Activated naive CD4-positive, alpha-beta T cell treated with Interleukin-2 at 50 U/mL for 16 hours (primary cell): ENCODE measurements at places on chromosomes 5 and 9.

GRCh38 chr5:143824851-143825720 lies 13.1 kb downstream of the HMHB1 start:
- DNase-seq = peak; percentile 86

DNA sequence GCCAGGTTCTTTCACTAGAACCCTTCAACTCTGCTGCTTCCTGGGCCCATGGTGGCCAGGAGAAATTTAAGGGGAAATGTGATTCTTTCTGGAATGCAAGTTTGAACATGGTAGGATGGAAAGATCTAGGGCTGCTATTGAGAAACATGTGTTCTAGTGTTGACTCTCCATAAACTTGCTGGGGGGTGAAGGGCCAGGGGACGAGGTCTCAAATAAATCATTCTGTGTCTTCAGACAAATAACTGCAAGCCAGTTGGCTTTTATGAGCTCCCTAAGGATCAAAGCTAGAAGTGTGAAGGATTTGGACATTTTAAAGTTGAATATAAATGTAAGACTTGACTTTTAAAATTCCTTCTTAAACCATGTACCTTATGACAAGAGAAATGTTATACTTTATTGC lies 78.5 kb downstream of the ZNF366 start:
- no peak for DNase-seq

GRCh38 chr9:136678624-136679023 lies 8.6 kb downstream of the AGPAT2 start:
- DNase-seq = no peak

GRCh38 chr9:135018306-135018915 lies 69.1 kb upstream of the OLFM1 start:
- no peak for DNase-seq

GRCh38 chr9:93268551-93269314 lies 84.8 kb downstream of the WNK2 start:
- DNase-seq = peak; percentile 14

DNA sequence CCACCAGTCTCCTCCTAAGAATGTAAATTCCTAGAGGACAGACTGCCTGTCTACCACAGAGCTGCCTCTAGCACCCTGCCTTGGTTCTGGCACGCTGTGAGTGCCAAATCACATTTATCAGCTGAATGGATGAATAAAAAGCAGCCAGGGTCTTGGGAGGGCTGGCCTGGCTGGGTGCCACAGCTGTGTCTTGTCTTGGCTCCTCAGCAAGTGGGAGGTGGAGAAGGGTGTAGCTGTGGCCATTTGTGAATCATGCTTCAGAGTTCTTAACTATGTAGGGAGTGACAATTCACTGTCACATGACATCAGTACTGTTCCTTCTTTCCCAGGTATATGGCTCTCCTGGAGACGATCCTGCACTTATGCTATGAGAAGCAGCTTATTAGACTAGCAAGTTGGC lies 70.6 kb downstream of the DCP2 start:
- DNase-seq = no peak

- no peak for DNase-seq
Observed at GRCh38 chr5:135030123-135030955, 3.7 kb downstream of the PITX1 start.

- DNase-seq = no peak
Observed at GRCh38 chr5:173334808-173335207, 6.6 kb upstream of the STC2 start.

DNA sequence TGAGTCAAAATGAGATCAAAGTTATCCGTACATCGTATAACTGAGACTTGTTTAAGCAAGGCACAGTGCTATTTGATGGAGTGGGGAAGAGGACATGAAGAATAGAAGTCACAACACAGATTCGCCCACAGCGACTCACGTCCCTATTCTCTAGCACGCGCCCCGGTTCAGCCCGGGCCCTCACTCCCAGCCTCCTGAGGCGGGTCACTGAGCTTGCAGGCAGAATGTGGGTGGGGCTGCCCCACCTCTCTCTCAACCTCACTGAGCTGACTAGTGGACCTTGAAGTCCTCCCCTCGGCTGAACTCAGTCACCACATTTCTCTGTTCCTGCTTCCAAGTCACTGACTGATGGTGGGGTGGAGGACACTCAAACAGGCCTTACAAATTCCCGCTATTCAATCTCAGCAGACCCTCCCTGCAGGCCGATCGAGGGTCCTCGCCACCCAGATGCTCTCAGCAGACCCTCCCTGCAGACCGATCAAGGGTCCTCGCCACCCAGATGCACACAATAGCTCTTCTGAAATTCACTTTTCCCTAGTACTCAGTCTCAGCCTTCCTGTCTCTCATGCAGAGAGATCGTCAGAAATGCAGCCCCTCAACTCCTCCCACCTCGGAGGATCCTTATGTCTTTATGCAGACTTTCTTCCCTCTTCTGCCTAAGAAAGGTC lies 12.9 kb downstream of the GLDC start:
- DNase-seq = no peak

GRCh38 chr9:73215249-73215648 lies 63.6 kb downstream of the ANXA1 start:
- no peak for DNase-seq

GRCh38 chr5:84378420-84378819 lies 6.3 kb downstream of the EDIL3 start:
- DNase-seq = no peak

GRCh38 chr5:79850316-79850822 lies 140.7 kb downstream of the MTX3 start:
- DNase-seq = no peak

GRCh38 chr5:79694652-79695051 lies 5.0 kb downstream of the CMYA5 start:
- DNase-seq = no peak

GRCh38 chr5:109029847-109030246 lies 282.1 kb downstream of the FER start:
- DNase-seq = no peak

DNA sequence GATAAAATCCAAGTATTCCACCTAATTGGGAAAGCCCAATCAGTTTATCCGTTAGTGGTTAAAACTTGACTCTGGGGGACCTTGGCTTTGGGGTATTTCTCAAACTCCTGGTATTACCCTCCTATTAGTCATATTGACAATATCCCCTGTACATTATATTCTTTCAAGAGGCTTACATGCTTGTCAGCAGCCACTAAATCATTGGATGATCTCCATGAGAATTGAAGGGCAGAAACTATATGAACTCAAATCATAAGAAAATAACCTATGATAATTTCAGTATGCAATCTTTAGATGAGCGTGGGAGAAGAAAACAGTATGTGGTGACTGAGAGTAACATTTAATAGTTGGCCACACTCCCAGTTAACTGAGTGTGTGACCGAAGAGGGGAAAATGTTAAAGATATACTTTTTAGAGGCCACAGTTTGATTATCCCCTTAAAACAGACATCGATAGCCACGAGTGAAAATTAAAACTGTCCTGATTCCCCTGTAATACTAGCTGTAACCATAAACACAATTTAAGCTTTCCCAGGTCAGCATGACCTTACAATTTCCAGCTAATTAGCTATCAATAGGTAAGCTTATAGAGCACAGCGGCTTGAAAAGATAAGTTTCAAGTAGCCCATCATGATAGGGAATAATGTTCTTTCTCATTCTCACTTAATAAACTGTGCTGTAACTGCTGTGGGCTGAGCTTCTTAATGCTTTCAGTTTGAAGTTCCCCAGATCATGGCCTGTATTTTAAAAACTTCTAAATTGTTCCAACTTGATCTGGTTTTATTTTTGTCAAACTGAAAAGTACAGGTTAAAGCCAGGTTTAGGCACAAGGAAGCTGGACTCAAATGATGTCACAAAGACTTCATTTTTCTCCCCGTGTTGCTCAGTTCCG lies 58.6 kb downstream of the PUM3 start:
- DNase-seq = no peak

- no peak for DNase-seq
Observed at GRCh38 chr9:107504585-107505455, 15.3 kb upstream of the KLF4 start.

GRCh38 chr5:134945041-134945440 lies 22.7 kb upstream of the CATSPER3 start:
- DNase-seq = no peak

DNA sequence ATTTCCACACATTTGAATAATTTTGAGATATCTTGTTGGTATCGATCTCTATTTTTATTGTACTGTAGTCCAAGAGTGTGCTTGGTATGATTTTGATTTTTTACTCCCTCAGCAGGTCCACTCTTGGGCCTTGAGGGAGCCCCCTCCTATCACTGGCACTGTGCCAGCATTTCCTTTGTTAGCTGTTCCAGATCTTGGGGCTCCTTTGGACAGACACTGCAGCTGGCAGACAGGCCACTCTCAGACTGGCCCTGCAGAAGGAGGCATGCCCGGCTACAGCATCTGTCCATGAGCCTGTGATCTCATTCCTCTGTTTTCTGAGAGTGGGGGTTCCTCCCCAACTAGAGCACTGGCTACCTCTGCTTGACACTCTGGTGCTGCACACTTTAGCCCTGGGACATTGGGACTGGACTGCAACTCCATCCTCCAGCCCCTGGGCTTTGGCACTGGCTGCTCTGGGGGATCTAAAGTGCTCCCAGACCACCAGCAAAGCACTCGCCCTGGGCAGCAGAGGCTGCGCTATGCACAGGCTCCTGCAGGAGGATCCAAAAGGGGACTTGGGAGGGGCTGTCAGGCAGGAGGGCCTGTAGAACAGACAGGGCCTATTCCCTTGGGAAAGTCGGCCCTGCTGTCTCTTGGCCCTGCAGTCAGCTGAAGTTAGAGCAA lies 271.3 kb upstream of the DMAC1 start:
- DNase-seq = no peak
